ENCODE measurements at places on chromosomes 5 and 9.

- no peak for DNase-seq
Observed at GRCh38 chr5:165137701-165138100, 1632.3 kb downstream of the MAT2B start.

DNA sequence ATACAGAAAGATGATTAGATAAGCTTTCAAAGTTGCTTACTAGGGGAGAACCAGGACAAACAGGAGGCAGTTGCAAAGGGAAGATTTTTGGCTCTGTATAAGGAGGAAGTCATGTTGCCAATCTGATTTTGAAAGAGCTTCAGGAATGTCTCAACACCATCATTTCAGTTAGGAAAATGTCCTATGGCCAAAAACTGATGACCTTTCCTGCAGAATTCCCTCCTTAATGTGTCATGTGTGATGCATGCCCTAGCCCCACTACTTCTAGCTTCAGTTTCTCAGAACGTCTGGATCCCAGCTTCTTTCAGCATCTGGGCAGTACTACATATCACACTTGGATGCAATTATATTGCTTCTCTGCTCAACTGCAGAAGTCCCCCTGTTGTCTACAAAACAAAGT is 211.5 kb upstream of the NREP start:
- DNase-seq = no peak

DNA sequence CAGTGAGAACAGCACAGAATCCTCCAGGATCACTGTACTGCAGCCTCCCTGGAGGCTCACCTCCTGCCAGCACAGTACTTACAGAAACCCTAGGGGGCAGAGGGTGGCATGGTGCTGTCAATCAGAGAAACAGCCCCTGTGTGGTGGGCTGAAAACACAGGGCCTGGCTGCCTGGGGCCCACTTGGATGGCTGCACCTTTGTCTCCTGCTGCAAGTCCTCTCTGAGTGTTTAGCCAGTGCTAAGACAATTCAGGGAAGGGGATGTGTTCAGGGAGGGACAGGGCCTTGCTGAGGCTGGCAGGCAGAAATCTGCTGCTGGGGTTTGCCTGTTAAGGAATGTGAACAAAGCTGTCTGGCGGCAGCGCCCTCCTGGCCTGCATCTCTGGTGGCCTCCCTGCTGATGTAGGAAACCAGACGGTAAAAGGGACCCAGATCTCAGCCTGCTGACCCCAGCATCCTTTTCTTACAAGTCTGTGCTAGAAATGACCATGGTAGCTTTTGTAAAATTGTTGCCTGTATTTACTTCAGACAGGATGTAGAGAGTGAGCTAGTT is 39.5 kb downstream of the PRRC2B start:
- DNase-seq = no peak

DNA sequence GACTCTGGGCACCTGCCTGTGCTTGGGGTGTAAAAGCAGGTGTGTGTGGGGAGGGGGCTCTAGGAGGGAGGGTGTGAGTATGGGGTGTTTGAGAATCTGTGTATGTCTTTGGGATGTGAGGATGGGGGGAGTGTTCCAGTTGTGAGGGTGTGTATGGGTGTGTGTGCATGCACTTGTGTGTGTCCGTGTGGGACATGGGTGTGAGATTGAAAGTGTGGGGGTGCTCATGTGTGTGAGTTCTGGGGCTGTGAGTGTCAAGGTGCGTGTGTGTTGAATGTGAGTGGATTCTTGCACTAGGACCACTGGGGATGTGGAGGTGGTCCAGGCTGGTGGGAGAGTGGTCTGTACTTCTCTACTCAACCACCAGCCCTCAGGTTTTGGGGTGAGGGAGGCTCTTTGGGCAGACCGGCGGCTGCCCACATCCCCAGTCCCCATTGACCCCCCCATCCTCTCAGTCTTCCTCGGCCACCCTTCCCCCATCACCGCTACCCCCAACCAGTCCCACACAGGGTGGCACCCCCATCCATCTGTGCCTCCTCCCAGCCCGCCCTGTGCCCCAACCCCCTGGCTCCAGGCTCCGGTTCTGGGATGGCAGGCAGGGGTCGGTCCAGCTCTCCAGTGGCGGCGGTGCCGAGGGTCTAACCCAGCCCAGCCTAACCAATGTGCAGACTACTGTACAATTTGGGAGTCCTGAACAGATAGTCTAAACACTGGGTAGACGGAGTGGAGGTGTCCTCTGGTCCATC is 31.5 kb downstream of the GOLGA2 start:
- no peak for DNase-seq

DNA sequence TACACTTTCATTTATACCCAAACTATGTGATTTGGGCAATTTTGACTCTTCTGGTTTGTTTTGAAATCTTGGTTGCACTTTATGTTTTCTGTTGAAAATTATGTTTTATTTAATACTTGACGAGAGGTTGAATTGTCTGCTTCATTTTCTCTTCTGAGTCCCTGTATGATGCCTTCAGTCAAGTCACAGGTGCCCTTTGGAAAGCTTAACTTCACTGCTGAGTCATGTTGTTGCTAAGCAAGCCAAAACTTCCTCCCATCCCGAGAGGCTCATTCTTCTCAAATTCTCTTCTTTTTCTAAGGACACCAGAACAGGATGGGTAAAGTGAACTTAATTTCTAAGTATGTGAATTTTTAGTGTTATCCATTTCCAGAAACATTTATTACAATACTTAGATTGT is 455.3 kb upstream of the PTGER4 start:
- no peak for DNase-seq

- no peak for DNase-seq
Observed at GRCh38 chr9:69001921-69002320, 12.0 kb downstream of the PRKACG start.

DNA sequence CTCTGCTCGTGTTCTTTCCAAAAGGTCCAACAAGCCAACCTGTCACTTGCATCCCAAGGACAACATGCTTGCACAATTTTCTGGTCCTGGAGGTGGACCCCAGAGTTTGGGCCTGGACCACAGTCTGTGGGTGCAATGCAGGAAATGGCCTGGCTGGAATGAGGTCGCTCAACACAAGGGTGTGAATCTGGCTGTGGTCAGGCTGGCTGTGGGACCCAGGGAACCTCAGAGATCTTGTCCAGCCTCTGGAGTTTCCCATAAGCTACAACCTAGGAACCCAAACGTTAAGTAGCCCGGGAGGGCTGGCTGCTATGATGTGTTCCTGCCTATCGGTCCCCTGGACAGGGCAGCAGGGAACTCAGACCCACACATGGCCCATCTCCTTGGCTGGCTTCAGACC is 15.4 kb downstream of the TBC1D9B start:
- DNase-seq = no peak

DNA sequence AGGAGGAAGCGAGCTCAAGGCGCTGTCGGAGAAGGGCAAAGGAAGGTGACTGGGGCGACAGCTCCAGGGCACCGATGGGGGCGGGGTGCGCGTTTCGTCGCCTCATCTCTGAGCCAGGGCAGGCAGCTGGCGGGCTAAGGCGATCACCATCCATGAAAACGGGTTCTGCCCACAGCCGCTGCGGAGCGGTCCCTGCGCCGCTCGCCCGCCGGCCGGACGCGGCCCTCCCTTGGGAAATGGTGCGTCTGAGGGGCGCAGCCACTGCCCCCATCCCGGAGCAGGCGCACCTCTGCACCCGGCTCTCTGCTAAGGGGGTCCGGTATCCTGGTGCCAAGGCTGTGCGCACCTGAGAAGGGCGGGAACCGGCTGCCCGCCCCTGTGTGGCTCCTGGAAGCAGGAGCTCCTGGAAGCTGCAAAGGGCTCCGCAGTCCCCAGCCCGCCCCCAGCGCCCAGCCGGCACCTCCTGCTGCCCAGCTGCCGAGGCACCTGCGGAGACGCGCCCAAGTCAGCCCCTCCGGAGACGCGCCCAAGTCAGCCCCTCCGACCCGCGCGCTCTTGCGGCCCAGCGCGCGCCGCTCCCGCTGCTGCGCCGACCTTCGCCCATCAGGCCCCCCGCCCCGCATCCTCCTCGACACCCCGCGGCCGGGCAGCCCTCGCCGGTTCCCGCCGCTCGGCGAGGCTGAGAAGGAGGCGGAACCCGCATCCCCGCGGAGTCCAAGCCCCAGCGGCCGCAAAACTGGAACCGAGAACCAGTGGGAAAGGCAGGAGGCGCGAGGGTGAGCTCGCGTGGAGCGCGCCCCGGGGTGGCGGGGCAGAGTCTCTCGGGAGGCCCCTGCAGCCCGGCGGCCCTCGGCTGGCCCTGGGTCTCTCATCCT is 757 bp downstream of the ANKRD34B start:
- DNase-seq = no peak

GRCh38 chr5:3694819-3695218 is 99.2 kb downstream of the IRX1 start:
- DNase-seq = no peak

GRCh38 chr5:28685794-28686193 is 1647.4 kb upstream of the CDH9 start:
- no peak for DNase-seq

DNA sequence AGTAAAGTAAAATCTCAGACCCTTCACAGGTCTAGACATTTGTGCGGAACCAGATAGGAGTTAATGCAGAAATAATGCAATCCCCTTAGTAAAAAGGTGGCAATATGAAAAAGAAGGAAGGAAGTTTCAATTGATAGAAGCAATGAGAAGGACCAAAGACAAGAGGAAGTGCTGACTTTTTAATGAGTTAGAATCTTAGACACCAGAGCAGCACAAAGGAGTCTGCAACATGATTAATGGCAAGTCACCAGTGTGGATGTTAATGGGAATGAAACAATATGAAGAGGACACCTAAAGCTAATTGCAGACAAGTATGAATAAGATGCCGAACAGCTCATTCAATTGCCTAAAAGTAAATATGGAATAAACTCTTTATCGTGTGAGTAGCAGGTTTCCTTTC is 50.9 kb downstream of the MEGF9 start:
- DNase-seq = no peak

- no peak for DNase-seq
Observed at GRCh38 chr9:105341434-105342146, 97.1 kb downstream of the SLC44A1 start.

- DNase-seq = no peak
Observed at GRCh38 chr5:62450259-62450658, 37.7 kb downstream of the IPO11 start.

DNA sequence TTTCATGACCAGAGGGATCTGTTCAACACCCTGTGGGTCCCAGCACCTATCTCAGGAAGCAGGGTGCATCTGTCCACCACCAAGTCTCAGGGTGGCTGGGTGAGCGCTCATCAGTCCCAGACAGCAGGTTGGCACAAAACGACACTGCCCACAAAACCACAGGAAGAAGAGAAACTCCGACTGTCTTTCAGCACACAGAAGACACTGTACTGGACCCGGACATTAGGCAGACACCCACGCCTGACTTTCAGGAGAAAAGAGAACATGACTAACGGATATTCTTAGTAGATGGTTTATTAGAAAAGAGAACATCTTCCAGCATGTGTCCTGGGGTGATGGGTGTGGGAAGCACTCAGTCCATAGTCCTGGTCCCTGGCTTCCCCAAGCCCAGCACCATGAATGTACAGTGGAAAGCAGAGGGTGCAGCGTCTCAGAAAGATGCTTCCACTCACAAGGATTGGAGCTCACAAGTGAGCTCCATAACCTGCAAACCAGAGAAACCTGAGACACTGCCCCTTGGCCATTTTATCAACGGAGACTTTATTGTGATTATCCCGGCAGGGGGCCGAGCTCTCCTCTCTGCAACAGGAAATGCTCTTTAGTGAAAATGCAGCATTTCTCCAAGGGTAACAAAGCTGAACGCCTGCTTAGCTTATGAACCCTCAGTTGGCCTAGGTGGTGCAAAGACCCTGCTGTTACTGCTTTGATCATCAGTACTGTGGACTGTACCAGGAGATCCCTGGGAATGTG is 35.8 kb upstream of the LCP2 start:
- DNase-seq = peak; percentile 54

DNA sequence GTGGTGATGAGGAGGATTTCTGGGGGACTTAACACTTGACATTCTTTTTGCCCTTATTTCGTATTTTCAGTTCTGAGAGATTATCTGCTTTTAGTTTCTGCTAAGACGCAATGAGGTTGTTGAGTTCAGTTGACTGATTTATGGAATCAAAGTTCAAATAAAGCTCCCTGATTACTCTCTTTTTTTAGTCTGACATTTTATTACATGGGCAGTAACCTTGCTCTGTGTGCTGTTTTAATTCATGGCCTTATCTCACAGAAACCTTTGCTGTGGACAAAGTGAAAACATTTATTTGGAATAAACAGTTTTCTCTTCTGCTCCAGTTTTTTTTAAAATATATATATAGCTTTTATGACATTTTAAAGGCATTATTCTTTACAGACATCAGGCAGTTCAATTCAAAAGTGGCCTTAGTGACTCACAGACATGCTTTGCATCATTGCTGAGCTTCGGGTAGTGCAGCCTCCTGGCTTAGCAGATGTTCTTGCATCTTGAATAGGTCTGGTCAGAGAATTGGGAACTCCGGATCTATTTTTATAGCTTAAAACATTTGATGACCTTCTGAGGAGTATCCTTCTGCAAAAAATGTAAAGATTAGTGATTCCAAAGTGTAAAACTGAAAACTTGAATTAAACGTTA is 162.9 kb downstream of the FAM170A start:
- no peak for DNase-seq

GRCh38 chr5:134099939-134100282 is 14.6 kb upstream of the TCF7 start:
- DNase-seq = no peak

GRCh38 chr5:121746763-121747162 is 104.9 kb upstream of the FTMT start:
- DNase-seq = no peak

DNA sequence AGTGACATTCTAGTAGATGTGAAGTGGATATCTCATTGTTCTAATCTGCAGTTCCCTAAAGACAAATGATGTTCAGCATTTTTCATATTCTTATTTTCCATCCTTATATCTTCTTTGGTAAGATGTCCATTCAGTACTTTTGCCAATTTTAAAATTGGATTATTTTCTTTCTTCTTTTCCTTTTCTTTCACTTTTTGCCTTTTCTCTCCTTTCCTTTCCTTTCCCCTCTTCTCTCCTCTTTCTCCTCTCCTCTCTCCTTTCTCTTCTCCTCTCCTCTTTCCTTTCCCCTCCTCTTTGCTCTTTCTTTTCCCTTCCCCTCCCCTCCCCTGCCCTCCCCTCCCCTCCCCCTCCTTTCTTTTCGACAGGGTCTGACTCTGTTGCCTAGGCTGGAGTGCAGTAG is 10.1 kb downstream of the ZFYVE16 start:
- no peak for DNase-seq

GRCh38 chr5:136686192-136686872 is 321.0 kb upstream of the TRPC7 start:
- no peak for DNase-seq

GRCh38 chr5:168656633-168657032 is 77.5 kb upstream of the PANK3 start:
- DNase-seq = no peak

- DNase-seq = no peak
Observed at GRCh38 chr9:35619800-35620158, 1.6 kb upstream of the CD72 start.

DNA sequence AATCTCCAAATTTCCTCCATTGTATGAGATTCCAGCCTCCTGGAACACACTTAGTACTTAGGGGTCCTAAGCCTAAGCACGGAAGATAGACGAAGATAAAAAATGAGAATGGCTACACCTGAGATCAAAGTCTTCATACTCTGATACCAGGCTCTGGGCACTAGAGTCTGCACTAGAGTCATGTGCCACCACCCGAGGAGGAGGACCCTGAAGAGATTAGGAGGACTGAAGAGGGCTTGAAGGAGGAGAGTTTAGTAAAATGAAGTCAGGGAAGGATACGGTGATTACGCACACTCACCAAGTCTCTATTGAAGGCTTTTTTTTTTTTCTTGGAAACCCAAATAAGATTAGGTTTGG is 573 bp upstream of the SPATA24 start:
- DNase-seq = no peak
